Left kidney (tissue), 8 donors: ENCODE measurements at places on chromosomes 13 and 19. TPM values are rescaled to one million over a fixed set of nuclear protein-coding genes. Genes with fewer than 3 reads are reported as not detected.

The AMER2 gene
- polyA plus RNA-seq = 0.35 TPM

The FUT3 gene
- 1.2 TPM for polyA plus RNA-seq

The YIF1B gene
- 26.1 TPM for polyA plus RNA-seq

The LPAR2 gene
- polyA plus RNA-seq = 26.1 TPM

The CDC42EP5 gene
- 13.0 TPM for polyA plus RNA-seq

The CACNG7 gene
- 0.32 TPM for polyA plus RNA-seq

The JSRP1 gene
- 0.60 TPM for polyA plus RNA-seq

The SBK2 gene
- polyA plus RNA-seq = 1.1 TPM

The NLRP5 gene
- not detected for polyA plus RNA-seq

The IL4I1 gene
- 2.7 TPM for polyA plus RNA-seq
